ENCODE measurements at places on chromosomes 7 and 10. TPM values are rescaled to one million over a fixed set of nuclear protein-coding genes. Genes with fewer than 3 reads are reported as not detected.

- peaks cover 68% of the 10 kb centered on the region for H3K36me3 ChIP-seq
- H3K27me3 ChIP-seq = no peaks in the 10 kb centered on the region
- DNase-seq = peak; percentile 58
- H3K4me3 ChIP-seq = no peak overlapping the region
- H3K4me1 ChIP-seq = peaks cover 11% of the 10 kb centered on the region
- peak overlapping the region; percentile 31 for H3K27ac ChIP-seq
Measured at GRCh38 chr10:5905854-5906507, 15.9 kb downstream of the FBH1 start.

DNA sequence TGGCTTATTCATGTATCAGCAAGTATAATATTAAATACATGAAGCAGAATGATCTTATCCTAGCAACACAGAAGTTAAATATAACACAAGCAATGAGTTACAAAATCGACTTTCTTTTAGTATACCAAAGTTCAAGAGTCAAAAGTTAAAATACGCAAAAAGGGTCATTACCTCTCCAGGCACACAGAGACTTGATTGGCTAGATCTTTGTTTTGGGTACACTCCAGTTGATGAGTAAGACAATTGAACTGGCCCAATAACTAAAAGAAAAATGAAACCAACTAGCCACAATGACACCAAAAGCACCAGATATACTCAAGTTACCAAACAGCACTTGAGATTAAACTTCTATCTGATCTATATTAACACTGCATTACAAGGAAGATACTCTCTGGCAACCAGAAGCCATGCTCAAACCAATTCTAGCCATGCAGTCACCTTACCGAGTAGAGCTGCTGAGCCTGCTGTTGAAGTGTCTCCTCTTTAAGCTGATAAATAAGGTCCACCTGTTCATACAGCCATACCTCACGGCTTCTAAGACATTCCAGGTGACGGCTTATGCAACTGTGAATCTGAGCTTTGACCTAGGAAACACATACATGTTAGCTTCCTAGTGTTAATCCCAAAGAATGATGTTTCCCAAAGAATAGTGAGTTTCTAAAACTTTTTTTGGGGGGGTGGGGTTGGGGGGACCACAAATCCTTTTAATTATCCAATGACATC is 15.6 kb downstream of the NCOA4 start:
- no peak overlapping the region for H3K27ac ChIP-seq
- no peak overlapping the region for H3K4me3 ChIP-seq
- peaks cover 37% of the 10 kb centered on the region for H3K4me1 ChIP-seq
- H3K36me3 ChIP-seq = peaks cover 38% of the 10 kb centered on the region
- no peak for DNase-seq

DNA sequence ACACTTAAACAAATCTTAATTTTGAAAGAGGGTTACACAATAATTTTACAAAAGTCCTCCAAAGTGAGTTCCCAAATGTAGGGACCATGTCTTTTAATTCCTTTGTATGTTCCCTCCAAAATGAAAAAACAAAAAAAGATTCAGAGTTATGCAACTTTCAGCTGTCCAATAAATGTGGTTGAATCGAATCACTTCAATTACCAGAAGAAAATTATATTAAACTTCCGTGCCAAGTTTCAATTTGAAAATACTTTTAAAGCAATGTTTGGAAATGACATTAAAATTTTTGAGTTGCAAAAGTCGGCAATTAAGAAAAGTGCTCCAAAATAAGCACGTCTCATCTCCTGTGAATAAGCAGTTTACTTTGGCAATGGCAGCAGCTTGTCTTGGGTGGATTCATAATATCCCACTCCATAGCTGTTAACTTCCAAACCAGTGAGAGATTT is 60.3 kb upstream of the C1GALT1 start:
- H3K36me3 ChIP-seq = no peaks in the 10 kb centered on the region
- DNase-seq = no peak

DNA sequence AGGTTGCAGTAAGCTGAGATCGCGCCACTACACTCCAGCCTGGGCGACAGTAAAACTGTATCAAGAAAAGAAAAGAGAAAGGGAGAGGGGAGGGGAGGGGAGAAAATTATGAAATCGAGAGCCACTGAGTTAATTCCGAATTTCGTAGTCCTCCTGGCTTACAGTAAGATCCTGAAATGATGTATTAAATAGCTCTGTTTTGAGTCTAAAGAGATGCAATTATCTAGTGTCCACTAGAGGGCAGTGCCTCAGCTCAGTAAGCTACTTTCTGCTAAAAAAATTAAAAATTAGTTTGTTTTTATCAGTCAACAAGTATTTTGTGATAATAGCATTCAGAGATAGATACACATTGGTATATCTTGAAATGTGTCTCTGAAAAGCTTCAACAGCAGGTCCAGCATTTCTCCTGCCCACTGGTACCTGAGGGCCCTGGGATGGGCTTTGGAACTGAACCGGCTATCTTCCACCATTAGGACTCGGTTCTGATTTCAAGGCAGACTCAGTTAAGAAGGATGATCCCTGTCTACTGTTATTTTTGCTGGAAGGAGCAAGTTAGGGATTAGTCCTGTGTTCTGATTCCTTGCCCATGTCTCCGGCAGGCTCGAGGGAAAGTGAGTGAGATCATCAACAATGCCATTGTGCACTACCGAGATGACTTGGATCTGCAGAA is 19.5 kb downstream of the TSPAN33 start:
- H3K36me3 ChIP-seq = no peaks in the 10 kb centered on the region
- H3K27me3 ChIP-seq = peaks cover 3% of the 10 kb centered on the region
- no peak for DNase-seq
- H3K4me3 ChIP-seq = no peak overlapping the region

GRCh38 chr10:6201516-6201975 is 1.2 kb upstream of the PFKFB3 start:
- H3K36me3 ChIP-seq = no peaks in the 10 kb centered on the region
- H3K4me1 ChIP-seq = peaks cover 31% of the 10 kb centered on the region
- no peaks in the 10 kb centered on the region for H3K27me3 ChIP-seq
- peak; percentile 62 for DNase-seq
- H3K27ac ChIP-seq = no peak overlapping the region

GRCh38 chr7:4849390-4849789 is 12.4 kb downstream of the PAPOLB start:
- no peaks in the 10 kb centered on the region for H3K27me3 ChIP-seq
- DNase-seq = no peak
- H3K4me3 ChIP-seq = no peak overlapping the region
- H3K36me3 ChIP-seq = no peaks in the 10 kb centered on the region

TTYH3 gene
- 8.6 TPM for polyA plus RNA-seq

PNLIPRP1 gene
- not detected for polyA plus RNA-seq

CTAGE8 gene
- 0.04 TPM for polyA plus RNA-seq

ATOH7 gene
- polyA plus RNA-seq = not detected

Measured in heart right ventricle (tissue), 16 donors.